ENCODE measurements at places on chromosomes 7 and 10.

DNA sequence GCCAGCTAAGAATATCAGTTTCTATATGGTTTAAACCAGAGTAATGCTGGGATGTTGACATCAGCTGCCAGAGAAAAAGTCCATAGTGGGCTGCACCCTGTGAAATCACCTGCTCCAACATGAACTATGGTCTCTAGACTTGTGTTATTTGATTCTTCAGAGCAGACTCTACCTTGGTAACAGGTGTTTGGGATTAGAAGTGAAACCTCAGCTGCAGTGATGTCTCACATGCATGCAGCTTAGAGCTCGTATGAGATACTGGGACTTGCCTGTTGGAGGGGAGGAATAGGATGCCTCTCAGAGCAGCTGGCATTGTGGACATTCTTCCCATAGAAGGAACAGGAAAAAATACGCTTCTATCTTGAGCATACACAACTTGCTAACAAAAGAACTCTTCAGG is 287.1 kb upstream of the CSTF2T start:
- DNase-seq: no peak

DNA sequence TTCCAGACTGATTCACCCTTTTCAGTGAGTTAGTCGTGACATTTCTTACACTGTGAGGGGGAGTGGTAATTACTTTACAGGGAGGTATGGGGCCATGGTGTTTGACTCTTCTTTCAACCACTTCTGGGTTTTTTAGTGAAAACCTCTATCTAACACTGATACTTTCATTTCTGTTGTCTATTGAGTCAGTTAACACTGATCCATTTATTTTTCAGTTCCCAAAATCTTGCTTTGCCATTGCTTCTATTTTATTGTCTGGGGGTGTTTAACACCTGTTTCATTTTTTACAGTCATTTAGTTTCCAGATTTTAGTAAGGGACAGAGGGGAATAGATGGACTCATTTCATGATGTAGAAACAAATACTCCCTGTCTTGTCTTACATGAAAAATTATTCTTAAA is 61.5 kb downstream of the HELLS start:
- DNase-seq: no peak

- peak; percentile 38 for DNase-seq
Observed at GRCh38 chr7:40306596-40306995, 171.8 kb downstream of the SUGCT start.

- no peak for DNase-seq
Observed at GRCh38 chr10:116997015-116997414, 8.0 kb downstream of the SHTN1 start.

DNA sequence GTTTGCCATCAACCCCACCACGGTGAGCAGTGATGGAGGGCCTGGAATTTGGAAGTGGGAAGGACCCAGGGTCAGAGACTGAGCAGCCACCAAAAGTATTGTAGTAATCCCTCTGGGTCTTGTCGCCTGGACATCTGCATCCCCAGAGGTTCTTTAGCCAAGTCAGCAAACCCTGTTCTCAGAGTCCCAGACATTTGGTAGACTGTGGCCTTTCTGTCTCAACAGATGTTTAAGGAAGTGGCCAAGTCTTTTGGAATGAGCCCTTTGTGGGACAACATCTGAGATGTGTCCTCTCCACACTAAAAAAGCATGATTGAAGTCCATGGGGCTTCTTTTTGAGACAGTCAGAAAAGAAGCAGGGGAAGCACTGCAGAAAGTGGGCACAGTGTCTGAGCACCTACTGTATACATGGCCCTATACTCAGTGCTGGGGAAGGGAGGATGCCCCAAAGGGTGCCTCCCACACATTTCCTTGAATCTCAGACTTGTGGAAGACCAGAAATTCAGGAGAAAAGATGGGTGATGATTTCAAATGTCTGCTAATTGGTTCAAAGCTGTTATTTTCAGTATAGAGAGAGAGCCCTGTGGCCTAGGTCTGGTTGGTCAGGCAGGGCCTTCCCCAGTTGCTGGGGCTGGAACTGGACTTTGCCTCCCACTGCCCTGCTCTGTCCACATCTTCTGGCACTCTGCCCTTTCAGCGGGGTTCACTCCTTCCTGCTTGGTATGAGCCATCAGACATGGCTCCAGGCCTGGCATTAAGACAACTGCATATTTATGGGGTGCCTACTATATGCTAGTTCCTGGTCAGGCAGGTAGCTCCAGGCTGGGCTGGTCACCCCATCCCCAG is 26.5 kb upstream of the VSIR start:
- no peak for DNase-seq

- no peak for DNase-seq
Observed at GRCh38 chr10:131555406-131555805, 243.9 kb upstream of the TCERG1L start.

DNA sequence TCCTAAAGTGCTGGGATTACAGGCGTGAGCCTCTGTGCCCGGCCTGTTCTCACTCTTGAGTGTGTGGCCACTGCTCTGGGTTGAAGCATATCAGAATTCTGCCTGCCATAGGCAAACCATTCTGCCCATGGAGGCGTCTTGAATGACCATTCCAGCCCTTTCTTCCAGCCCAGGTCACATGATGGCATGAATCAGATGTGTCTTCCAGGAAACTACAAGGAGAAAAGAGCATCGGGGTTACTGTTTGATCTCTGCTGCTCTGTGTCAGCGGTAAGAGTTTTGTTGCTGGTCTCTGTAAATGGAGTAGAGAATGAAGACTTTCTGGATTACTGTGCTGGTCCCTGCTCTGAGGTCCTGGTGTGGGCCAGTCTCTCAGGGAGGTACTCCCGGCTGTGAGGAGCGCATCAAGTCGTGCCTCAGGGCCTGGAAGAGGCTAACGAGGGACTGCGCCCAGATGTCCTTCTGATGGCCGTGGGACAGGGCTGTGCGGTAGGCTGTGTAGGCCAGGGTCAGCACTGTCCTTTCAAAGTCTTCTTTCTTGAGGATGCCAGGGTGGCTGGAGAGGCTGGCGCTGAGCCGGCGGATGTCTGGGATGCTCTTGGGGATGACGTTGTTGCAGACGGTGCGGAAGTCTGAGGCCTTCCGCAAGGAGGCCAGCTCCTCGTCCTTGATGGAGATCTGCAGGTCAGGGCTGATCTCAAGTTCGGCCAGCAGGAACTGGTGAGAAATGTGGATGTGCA is 5.8 kb upstream of the SLC13A4 start:
- DNase-seq: no peak

- DNase-seq: no peak
Observed at GRCh38 chr10:119643306-119644204, 7.6 kb upstream of the BAG3 start.

DNA sequence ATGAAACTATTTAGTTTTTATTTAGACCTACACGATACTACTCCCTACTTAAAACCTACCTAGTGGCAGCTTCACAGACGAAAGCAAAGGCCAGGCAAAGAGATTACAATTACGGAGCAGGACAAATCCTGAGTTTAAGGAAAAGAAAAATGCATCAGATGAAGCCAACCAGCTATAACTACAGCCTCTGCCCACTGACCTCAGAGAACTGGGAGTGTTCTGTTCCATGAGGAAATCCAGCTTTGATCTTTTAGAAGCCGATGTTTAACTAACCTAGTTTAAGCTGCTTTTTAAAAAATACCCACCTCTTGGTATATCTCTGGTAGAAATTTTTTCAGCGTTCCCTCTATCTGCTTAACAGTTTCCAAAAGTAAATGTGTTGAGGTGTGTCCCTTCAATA is 3.0 kb upstream of the UPF2 start:
- no peak for DNase-seq

- peak; percentile 38 for DNase-seq
Observed at GRCh38 chr10:77628906-77629730, 8.5 kb downstream of the KCNMA1 start.

DNA sequence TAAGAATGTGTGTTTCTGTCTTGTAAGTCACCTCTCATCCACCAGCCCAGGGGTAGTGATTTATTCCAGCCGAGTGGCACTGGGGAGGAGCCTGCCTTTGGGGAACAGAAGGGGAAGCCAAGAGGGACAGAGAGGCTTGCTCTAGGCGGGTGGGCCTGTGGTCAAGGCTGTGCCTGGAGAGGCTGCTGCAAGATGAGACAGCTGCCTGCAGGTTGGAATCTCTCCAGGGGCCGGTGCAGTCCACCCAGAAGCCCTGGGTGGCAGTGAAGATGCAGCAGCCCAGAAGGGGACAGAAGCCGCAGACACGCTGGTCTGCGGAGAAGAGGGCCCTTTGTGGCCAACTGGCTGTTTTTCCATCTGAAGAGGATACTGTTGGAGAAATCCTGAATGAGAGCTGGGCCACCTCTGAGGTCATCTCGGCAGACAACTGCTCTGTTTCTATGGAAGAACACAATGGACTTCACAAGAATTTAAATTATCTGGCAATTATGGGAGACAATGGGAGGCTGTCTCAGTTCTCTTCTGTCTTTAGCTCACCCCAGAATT is 175.7 kb downstream of the GFRA1 start:
- peak; percentile 95 for DNase-seq

GRCh38 chr7:117251687-117252086 is 71.2 kb downstream of the WNT2 start:
- DNase-seq: peak; percentile 29

DNA sequence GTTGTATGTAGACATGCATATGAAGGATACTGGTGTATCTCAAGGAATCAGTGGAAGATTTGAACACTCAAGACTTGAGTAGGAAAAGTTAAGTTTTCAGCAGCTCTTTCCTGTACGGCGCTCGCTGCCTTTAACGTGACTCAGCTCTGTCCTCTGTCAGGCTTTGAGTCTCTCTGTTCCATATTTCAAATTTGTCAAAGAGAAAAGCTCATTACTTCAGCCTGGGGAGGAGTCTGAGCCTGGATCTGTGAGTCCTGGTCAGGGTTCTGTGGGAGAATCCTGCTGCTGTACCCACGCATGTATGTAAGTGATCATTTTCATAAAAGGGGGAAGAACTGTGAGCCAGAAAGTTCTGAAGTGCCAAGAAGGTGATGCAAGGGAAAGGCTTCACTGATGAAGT is 13.8 kb upstream of the MPP7 start:
- DNase-seq: no peak

GRCh38 chr7:125934955-125935354 is 1005.3 kb upstream of the POT1 start:
- no peak for DNase-seq

- no peak for DNase-seq
Observed at GRCh38 chr10:26698909-26699308, 1.4 kb downstream of the PDSS1 start.

DNA sequence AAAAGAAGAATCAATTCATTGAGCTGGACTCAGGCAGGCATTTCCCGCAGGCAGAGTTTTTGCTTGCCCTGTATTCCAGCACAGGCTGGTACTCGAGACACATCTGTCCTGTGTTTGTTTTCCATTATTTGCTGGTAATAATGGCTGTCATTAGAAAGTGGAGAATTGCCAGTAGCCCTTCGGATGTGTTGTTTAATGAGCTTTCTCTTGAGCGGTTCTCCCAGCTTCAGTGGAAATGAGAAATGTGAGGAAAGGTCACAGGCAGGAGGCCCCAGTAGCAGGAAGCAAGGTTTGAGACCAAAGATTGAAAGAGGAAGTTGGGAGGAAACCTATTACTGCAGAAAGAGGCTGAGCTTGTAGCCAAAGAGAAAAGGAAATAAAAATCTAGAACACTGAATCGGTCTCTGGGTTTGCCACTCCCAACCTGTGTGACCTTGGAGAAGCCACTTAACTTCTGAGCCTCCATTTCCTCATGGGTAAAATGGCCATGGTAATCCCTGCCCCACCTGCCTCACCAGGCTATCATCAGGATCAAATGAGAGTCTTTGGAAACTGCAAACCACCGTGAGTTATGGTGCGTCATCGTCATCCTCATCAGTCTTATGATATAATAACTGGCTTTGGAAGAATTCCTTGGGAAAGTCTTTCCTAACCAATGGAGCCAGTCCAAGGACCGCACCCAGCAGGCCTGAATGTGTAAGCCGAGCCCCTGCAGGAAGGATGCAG is 67.7 kb downstream of the TACR2 start:
- no peak for DNase-seq

DNA sequence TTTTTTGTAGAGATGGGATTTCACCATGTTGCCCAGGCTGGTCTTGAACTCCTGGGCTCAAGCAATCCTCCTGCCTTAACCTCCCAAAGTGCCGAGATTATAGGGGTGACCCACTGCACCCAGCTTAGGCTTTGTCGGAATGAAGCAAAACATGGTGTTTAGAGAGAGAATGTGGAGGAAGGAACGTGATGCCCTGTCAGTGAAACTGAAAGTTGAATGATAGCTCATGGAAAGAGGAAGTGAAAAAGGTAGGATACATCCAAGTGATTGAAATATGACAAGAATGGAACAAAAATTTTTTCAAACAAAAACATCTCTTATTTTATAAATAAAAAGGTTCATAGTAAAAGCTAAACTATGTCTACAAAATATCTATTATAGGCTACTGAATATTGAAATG is 5.9 kb downstream of the AKAP9 start:
- no peak for DNase-seq

- DNase-seq: no peak
Observed at GRCh38 chr10:52066383-52066782, 247.7 kb upstream of the DKK1 start.

- no peak for DNase-seq
Observed at GRCh38 chr7:45417735-45418134, 156.4 kb upstream of the ADCY1 start.

GRCh38 chr7:77791956-77792355 is 6.3 kb downstream of the TMEM60 start:
- DNase-seq: no peak

DNA sequence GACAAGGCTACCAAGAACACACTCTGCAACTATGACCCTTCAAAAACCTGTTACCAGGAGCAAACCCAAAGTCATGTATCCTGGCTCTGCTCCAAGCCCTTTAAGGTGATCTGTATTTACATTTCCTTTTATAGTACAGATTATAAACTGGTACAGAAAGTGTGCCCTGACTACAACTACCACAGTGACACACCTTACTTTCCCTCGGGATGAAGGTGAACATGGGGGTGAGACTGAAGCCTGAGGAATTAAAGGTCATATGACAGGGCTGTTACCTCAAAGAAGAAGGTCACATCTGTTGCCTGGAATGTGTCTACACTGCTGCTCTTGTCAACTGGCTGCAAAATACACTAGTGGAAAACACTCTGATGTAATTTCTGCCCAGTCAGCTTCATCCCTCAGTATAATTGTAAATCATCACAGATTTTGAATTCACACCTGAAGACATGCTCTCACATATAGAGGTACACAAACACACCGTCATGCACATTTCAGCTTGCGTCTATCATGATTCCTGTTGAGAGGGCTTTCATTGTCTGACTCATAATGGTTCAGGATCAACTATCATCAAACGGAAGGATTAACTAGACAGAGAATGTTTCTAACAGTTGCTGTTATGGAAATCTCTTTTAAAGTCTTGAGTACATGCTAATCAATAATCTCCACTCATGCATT is 318.3 kb downstream of the NXPH1 start:
- no peak for DNase-seq

DNA sequence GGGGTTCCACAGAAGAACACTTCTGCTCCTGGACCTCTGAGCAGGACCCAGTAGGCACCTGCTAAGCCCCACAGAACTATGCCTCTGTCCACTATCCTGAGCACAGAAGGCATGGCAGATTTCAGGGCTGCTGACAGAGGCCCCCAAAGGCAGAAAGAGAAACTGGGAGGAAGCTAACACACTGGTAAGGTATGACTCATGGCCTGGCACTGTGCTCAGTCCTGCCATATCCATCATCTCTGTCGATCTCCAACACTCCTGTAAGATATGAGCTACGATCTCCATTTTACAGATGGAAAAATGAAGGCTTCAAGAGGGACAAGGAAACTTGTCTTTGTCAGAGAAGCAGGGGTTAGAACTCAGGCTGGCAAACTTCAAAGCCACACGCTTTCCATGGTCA is 62.2 kb downstream of the GRID1 start:
- DNase-seq: no peak

GRCh38 chr7:79050603-79051002 is 402.9 kb downstream of the MAGI2 start:
- DNase-seq: peak; percentile 59

Measured in SJSA1 (cell line).